ENCODE measurements at places on chromosomes 3 and 15.

DNA sequence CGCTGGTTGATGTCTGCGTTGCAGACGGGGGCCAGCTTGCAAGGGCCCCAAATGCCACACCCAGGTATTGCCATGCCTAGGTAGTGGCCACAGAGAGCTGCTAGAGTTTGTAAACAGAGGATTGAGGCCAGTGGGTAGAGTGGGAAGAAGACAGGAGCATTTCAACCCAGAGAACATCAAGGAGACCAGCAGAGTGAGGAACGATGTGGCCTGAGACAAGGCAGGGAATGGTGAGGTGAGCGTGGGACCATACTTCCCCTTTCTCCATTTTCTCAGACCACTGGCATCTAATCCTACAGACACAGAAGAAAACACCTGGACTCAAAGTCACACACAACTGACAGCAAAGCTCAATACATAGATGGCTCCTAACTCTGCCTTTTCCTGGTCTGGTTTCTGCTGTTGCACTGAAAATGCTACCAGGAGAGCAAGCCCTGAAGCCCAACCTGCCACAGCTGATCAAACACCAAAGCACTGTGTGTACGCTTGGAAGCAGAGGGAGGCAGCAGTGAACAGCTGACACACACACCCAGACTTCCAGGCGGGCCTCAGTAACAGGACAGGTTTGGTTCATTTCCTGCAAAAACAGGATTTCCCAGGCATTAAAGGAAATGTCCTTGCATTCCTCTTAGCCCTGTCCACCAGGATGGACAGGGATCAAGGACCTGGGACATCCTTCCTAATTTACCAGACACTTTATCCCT lies 1.6 kb downstream of the FAM174B start:
- DNase-seq, result no peak

DNA sequence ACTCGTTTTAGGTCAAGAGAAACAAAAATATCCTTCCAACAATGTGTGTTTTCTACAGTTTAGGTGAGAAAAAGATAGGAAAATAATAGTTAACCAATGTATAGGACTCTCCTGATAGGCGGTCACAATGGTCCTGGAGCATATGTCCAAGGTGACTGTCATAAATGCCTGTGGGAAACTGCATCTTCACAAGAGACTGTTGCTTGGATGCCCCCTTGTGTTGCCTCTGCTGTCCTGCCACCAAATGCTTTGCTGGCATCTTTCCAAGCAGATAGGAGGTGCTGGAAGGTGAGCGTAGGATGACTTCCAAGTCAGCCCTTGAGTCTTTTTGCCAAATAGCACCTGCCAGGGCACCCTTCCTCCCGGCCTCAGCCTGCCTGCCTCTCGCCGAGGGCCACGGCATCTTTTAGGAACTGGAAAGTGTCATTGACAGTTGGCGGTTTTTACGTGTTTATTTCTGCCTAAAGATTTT lies 24.1 kb upstream of the SACM1L start:
- DNase-seq, result peak; percentile 61

GRCh38 chr3:13828501-13829265 lies 51.2 kb downstream of the WNT7A start:
- no peak for DNase-seq

DNA sequence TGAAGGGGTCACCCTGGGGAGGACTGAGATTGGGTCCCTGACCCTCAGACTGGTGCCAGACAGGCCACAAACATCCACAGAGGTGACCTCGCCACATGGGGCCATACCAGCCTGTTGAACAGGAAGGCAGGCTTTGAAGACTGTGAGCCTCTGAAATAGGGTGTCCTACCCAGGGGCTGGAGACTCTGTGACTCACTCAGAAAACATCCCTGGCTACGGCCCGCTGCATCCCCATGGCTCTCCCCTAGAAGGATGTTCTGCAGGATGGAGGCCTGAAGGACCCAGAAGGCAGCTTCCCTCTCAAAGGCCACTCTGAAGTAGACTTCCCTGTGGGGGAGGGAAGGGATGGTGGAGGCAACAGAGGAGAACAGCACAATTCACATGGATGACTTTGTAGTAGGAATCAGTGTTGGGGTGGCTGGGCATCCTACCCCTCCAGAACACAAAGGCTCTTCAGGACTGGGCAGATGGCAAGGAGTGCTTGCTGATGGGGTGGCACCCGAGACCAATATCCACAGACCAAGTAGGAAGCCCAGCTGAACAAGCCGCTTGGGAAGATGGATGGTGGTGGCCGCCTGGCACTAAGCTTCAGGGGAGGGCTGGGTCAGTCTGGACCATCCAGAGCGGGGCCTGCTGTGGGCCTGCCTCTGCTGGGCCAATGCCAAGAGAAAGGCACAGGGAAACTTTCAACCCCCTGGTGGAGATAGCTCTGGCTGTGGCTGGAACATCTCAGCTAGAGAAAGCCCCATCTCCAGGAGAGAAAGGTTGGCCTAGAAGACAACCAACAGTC lies 37.6 kb upstream of the DUSP7 start:
- no peak for DNase-seq

- DNase-seq, result no peak
Observed at GRCh38 chr3:155236473-155236872, 57.0 kb downstream of the STRIT1 start.

DNA sequence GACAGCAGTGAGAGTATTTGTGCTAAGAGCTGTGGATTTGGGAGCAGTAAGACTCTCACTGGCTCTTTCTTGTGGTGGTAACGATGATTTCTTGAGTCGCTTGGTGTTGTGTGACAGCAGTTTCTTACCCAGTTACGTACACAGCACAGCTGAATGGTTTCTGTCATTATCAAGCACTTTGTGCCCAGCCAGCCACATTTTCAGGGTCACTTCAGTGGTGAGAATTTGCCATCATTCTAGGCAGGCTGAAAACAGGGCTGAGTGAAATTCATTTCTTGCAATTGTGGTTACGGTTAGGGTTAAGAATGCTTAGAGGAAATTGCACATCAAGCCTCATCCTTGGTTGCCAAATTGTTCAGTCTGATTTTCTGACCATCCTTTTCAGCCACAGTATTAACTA lies 130.1 kb downstream of the RYR3 start:
- peak; percentile 13 for DNase-seq

DNA sequence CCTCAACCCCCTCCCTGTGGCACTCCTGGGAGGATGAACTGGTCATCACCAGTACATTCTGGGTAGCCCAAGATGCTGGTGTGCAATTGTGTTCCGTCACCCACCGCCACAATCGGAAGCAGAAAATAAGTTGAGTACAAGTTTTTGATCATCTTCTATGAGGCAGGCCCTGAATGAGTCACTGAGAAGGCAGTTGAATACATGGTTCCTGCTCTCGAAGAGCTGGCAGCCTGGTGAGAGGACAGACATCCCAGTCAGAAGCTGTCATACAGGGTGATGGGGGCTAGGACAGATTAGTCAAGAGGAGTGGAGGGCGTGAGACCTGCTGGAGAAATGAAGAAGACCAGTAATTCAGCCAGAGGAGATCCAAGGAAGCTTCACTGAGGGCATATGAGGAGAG lies 6.2 kb downstream of the CEMIP start:
- DNase-seq, result no peak

- DNase-seq, result no peak
Observed at GRCh38 chr3:88984256-88984655, 123.2 kb upstream of the EPHA3 start.

GRCh38 chr15:58552505-58553364 lies 120.9 kb downstream of the LIPC start:
- no peak for DNase-seq

GRCh38 chr3:40754994-40755393 lies 230.2 kb downstream of the ZNF621 start:
- DNase-seq, result no peak

- peak; percentile 39 for DNase-seq
Observed at GRCh38 chr3:120147072-120147871, 53.0 kb upstream of the GSK3B start.

DNA sequence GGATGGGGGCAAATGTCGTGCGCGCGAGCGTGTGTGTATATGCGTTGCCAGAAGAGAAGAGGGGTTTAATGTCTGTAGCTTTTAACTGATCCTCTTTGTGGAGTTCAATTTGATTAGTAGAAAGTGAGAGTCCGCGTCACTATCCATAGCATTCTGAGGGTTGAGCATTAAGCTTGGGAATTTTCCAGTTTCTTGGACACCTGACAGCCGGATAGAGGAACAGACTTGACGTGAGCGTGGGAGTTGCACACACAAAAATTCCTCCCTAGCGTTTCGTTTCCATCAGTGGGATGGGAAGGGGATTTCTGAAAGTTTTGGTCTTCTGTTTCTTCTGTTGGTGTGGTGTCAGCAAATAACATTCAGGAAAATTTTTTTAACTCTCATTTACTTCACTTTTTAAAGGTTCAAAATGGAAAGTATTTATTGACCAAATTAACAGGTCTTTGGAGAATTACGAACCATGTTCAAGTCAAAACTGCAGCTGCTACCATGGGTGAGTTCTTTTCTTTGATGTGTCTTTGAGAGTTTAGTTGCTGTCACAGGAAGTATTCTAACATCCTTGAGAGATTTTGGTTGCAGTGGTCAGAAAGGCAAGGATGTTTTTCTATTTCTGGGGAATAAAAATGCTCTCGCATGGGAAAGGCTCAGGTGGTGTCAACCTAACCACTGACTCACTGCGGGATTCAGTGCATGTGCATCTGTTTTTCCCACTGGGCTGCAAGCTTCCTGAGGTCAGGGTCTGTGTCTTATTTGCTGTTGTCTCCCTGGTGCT lies 841 bp downstream of the POGLUT1 start:
- peak; percentile 14 for DNase-seq

DNA sequence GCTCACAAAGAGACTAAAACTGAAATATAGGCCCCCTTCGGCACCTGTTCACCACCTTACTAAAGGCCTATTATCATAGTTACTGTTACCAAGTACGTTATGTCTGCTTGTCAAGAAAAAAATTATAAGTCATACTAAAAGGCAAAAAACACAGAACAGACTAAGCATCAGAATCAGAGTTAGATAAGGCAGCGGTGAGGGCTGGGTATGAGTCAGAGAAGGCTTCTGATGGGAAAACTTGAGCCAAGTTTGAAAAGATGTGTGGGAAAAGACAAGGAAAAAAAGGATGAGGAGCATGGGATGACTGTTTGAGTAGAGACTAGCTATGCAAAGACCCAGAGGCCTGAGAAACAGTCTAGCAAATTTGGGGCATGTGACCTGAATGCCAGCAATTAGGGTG lies 387.2 kb upstream of the SGO1 start:
- no peak for DNase-seq

DNA sequence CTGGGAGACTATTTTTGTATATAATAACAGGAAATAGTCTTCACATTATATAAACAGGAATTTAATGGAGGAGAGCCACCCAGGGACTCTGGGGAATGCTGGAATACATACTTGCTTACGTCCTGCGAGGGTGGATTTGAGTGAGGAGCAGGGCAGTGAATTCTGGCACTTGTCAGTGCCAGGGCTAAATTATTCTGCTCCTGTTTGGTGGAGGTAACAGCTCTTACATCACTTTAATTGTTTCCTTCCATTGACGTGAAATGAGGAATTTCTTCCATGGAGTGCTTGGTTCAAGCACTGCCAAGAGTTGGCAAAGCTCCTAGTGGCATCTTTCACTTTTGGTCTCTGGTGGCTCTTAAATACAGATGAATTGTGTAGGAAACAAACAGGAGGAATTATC lies 94.1 kb upstream of the GOLGA8J start:
- no peak for DNase-seq

DNA sequence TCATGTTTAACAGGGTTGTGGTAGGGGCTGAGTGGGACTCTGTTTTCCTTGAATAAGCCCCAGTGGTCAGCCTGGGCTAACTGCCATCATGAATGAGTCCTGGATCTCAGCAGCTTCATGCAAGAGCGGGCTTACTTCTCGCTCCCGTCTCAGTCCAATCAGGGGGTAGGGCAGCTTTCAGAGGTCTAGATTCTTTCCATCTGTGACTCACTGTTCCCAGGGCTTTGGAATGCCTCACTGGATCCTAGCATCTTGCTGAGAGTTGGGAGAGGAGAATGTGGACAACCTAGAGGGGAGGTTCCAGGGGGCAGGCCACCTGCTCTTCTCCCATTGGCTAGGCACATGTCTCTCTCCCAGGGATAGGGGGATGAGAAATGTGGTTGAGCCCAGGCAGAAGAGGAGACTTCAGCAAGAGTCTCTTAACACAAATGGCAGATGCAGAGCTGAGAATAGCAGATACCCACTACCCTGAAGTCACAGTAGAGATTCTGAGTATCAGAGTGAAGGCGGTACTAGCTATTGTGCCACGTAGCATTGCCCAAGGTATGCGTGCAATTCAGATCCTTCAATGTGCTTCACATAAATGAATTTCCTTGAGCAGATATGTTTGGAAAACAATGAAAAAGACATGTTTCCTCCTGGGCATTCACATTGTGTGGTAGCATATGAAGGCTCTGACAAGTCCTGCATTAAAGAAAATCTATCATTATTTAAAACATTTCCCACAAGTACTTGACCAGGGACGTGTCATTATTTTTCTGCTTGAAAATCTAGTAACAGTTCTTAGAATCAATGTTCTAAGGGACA lies 257.7 kb upstream of the PROK2 start:
- no peak for DNase-seq

GRCh38 chr15:68582236-68582635 lies 3.4 kb downstream of the CORO2B start:
- no peak for DNase-seq

DNA sequence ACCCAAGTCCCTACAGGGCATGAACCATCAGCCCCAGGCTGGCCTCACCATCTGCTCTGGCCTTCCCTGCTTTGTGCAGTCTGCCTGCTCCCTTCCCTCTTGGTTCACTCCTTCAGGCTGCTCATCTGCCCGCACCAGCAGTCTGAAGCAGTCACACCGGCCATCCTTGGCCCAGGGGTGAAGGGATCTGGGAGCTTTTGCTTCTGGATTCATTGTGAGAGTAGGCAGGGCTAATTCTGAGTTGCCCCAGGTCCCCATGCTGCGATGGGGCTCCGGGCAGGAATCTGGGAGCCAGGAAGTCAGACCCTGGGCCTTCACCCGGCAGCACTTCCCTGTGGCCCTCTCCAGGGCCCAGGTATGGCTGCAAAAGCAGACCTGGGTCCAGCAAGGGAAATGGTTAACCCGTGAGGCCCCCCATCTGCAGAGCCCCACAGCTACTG lies 99.7 kb downstream of the VGLL4 start:
- no peak for DNase-seq

GRCh38 chr3:66456711-66457173 lies 44.1 kb downstream of the LRIG1 start:
- peak; percentile 7 for DNase-seq

- peak; percentile 76 for DNase-seq
Observed at GRCh38 chr15:88918738-88919137, 5.6 kb upstream of the MFGE8 start.

GRCh38 chr3:108489776-108490175 lies 20.6 kb downstream of the MYH15 start:
- DNase-seq, result peak; percentile 58

- peak; percentile 80 for DNase-seq
Observed at GRCh38 chr3:197014942-197015575, 14.6 kb downstream of the MELTF start.
